AG08395 (cell line): ENCODE measurements at places on chromosomes 7 and 10.
A peak's percentile ranks its signal among the peaks of the same experiment; 100 is the strongest.

GRCh38 chr7:77320714-77321113 is 95.4 kb downstream of the GSAP start:
- no peak for DNase-seq

DNA sequence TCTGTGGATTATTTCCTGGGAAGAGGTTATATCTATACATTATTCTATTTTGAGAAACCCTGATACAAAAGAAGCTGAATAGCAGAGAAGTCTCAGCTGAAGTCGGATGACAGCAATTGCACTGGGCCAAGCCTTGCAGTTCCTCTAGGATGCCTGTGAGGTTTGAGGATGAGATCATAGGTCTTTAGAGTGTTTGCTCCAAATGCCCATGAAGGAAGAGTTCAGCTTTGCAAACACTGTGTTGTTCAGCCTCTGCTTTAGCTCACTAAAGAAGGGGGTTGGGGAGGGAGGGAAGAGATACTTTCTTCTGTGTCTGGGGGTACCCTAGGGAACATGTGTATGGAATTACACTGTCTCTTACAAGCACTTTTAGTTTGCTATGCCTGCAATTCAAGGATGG is 282.5 kb upstream of the NRP1 start:
- DNase-seq = no peak

DNA sequence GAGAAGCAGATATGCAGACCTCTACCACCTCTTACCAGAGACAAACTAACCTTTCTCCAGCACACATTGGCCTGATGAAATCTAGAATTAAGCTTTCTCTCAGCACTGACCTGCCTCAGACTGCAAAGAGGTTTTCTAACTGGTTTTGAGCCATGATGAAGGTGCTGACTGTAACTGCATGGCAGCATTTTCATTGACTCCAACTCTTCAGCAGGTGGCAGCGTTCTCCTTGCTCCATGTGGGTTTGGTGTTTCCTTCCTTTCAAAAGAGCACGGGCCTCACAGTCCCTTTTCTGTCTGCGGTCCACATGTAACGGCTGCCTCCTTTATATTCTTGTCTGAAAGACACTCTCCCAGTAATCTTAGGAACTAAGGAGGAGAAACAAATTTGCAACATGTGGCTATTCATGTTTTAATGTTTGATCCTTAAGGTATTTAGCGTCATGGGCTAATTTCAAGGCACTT is 12.6 kb downstream of the KLLN start:
- peak; percentile 73 for DNase-seq

GRCh38 chr10:101061624-101062231 is at the start of gene KAZALD1:
TSS of gene KAZALD1 (plus strand) at chr10:101061989. CDS start at chr10:101062593, 604 bp downstream.
- DNase-seq = peak; percentile 35

DNA sequence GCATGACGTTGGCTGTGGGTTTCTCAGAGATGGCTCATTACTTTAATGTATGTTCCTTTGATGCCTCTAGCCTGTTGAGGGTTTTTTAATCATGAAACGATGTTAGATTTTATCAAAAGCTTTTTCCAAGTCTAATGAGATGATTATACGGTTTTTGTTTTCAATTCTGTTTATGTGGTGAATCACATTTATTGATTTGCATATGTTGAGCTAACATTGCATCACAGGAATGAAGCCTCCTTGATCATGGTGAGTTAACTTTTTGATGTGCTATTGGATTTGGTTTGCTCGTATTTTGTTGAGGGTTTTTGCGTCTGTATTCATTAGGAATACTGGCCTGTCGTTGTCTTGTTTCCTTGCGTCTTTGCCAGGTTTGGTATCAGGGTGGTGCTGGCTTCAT is 52.3 kb upstream of the PTPN12 start:
- no peak for DNase-seq

DNA sequence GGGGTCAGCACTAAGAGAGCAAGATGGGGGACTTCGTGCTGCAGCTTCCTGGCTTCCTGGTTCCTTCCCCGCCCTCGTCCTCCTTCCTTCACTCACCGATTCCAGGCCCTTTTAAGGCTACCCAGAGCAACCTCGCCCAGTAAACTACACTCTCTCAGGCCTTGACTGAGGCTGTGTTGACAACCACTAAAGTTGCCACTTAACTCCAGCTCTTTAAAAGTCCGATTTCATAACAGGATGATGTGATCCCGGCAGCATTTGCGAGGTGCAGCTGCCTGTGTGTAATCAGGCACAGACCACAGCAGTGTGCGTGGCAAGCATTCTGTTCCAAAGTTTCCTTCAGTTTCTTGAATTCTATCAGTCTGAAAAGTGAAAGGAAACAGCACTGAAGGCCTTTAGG is 110.6 kb downstream of the RAB11FIP2 start:
- peak; percentile 80 for DNase-seq

DNA sequence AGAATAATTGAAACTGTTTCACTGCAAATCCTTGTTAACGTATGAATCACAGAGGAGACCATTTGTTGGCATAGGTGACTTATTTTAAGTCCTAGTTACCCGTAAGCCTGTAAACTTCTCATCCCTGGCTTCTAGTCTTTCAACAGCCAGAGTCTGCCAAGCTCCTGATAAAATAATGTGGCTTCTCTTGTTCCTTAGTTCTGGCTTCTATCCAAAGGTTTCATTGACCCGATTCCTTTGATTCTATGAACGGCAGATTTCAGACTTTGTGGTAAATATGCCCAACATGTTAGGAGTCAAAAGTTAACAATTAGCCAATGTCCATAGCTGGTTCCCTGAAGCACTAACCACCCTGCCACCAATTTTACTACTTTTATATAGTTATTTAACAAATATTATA is 23.3 kb downstream of the DNAH11 start:
- DNase-seq = no peak

GRCh38 chr10:36324831-36325230 is 682.7 kb upstream of the FZD8 start:
- DNase-seq = no peak

DNA sequence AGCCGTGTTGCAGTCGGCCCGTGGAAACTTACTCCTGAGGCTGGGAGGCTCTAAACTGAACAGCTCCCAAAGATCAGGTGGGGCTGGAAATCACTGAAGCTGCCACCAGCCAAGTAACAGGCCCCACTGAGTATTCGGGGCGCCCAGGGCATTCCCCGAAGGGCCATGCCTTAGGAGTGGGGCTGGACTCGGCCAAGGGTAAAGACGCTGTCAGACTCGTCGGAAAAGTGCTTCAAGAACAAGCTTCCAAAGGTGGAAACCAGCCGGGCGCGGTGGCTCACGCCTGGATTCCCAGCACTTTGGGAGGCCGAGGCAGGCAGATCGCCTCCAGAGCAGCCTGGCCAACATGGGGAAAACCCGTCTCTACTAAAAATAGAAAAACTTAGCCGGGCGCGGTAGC is 102.8 kb downstream of the GALNT11 start:
- no peak for DNase-seq

- DNase-seq = no peak
Measured at GRCh38 chr7:26197153-26198115, 3.1 kb downstream of the HNRNPA2B1 start.

DNA sequence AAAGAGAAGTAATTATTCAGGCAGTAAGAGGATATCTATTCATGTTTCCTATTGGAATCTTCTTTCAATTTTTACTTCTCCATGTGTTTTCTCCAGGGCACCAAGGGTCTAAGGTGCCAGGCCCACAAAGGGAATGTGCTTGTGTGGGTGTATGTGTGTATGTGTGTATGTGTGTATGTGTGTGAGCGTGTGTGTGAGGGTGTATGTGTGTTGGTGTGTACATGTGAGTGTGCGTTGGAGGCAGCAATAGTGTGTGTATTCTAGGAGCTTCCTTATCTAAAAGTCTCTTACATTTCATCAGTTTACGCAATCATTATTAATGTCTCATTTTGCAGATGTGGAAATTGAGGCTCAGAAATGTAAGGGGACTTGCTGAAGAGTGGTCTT is 28.3 kb downstream of the RAMP3 start:
- no peak for DNase-seq

DNA sequence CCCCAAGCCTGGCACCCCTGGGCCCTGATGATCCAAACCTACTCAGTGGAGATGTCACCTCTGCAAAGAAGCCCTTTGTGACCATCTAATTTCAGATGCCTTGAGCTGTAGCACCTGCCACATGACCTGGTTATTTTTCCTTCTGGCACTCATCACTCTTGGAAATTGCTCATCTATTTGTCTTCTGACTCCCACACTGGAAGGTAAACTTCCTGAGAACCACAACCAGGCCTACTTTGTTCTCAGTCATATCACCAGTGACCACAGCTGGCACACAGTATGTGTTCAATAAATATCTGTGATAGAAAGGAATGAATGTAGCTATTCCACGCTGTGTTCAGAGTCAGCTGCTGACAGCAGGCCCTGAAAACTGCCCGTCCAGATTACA is 97.1 kb downstream of the SH3PXD2A start:
- DNase-seq = no peak

GRCh38 chr7:50531928-50532327 is 33.3 kb downstream of the DDC start:
- DNase-seq = no peak

DNA sequence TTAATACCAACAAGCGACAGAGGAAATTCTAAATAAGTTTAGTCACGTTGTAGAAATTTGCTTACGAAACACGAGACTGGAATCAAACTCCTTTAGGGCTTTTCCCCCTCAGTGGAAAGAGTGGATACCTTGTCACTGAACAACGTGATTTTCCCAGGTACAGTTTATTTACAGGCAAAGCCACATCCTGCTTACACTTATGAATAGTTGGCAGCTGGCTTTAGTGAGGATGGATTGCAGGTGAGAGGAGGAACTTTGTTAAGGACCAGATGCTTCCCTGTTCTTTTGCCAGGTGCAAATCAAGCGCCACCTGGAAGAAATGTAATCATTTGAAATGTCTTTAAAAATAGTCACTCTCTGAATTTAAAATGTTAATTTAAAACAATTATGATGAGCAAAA is 282.4 kb downstream of the ADARB2 start:
- no peak for DNase-seq

GRCh38 chr10:69088801-69089501 is 1.0 kb downstream of the SRGN start:
- DNase-seq = no peak

GRCh38 chr10:494149-494542 is 195.3 kb downstream of the DIP2C start:
- no peak for DNase-seq

GRCh38 chr10:48655411-48656240 is 29.0 kb upstream of the WDFY4 start:
- DNase-seq = peak; percentile 70

DNA sequence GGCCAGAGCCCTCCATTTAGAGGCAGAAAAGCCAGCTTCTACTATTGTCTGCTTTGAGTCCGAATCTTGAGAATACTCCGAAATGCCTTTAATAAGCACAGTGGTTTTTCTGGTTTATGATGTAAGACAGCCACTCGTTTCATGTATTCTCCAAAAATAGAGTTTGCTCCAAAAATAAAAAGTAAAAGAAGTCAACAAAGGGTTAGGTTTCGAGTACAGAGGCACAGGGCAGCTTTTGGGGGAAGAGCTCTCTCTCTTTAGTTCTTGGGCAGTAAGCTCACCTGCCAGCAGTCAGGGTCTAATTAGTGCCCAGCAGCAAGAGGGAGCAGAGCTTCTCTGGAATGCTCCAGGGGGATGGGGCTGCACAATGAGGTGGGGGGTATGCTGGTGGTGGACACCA is 20.2 kb downstream of the CREB3L2 start:
- no peak for DNase-seq

- no peak for DNase-seq
Measured at GRCh38 chr7:133572843-133573242, 320.0 kb downstream of the EXOC4 start.

GRCh38 chr7:38040831-38041230 is 120.4 kb downstream of the EPDR1 start:
- no peak for DNase-seq

DNA sequence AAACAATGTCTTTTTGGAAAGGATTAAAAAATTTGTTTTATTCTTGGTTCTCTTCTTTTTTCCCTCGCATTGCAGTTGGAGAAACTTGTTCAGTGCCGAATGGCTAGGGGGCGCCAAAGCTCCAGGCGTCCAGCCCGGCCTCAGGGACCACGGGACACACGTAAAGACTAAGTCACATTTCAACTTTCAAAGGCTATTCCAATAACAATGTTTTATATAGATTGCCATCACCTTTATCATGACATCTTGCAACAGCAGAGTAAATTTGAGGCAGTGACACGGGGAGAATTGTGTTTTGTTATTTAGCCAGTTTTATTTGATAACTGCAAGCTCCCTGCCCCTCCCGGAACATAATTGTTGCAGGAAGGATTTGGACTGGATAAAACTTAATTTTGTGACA is 2.2 kb upstream of the IGFBP3 start:
- DNase-seq = peak; percentile 67

GRCh38 chr10:77620731-77621130 is 16.9 kb downstream of the KCNMA1 start:
- DNase-seq = no peak

GRCh38 chr7:27123007-27123476 is 7.5 kb downstream of the HOXA4 start:
- no peak for DNase-seq

DNA sequence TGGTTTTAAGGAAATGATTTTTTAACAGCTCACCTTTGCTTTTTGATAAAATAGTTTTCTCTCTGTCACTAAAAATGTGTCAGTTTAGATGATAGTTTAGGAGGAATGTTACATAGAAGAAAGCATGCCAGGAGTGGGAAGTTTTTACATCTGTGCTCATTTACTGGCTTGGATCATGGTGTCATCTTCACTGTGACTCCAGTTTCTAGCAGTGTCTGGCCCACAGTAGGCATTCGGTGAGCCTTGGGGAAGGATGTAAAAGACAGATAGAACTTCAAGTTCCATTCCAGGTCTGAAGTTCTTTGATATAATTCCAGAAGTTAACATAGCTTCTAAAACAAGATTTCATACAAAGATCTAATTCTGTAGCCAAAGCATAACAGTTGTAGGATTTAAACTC is 259.2 kb downstream of the BICC1 start:
- DNase-seq = no peak

- DNase-seq = no peak
Measured at GRCh38 chr7:84998665-84999064, 188.2 kb downstream of the SEMA3D start.

- no peak for DNase-seq
Measured at GRCh38 chr7:80563561-80564327, 51.9 kb upstream of the GNAT3 start.

DNA sequence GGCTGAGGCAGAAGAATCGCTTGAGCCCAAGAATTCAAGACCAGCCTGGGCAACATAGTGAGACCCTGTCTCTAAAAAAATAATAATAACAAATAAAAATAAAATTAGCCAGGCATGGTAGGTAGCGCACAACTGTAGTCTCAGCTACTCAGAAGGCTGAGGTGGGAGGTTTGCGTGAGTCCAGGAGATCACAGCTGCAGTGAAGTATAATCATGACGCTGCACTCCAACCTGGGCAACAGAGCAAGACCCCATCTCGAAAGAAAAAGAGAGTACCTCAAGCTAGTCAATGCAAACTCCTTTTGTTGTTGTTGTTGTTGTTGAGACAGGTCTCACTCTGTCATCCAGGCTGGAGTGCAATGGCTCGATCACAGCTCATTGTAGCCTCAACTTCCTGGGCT is 34.0 kb upstream of the NFE2L3 start:
- no peak for DNase-seq

GRCh38 chr7:43553999-43554398 is 28.9 kb upstream of the STK17A start:
- DNase-seq = peak; percentile 37
